ENCODE measurements at places on chromosomes 4 and X.
A peak's percentile ranks its signal among the peaks of the same experiment; 100 is the strongest.

DNA sequence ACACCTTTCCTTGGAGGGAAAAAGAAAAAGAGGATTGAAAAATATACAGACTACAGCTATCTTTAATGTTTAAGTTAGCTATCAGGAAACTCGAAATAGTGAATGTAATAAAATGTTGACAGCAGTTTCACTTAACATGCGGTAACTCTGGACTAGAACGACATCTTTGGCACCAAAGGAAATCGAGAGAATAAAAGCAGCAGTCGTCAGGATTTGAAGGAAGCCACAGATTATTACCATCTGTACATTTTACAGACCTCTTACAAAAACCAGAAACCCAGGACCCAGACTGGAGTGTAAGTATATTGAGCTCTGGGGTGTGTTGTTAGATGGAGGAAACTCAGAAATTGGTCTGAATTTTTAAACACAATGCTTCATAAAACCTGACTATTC, 51.6 kb upstream of the STOX2 start:
- DNase-seq = peak; percentile 48

GRCh38 chr4:148634476-148634875, 192.3 kb upstream of the NR3C2 start:
- no peak for DNase-seq

DNA sequence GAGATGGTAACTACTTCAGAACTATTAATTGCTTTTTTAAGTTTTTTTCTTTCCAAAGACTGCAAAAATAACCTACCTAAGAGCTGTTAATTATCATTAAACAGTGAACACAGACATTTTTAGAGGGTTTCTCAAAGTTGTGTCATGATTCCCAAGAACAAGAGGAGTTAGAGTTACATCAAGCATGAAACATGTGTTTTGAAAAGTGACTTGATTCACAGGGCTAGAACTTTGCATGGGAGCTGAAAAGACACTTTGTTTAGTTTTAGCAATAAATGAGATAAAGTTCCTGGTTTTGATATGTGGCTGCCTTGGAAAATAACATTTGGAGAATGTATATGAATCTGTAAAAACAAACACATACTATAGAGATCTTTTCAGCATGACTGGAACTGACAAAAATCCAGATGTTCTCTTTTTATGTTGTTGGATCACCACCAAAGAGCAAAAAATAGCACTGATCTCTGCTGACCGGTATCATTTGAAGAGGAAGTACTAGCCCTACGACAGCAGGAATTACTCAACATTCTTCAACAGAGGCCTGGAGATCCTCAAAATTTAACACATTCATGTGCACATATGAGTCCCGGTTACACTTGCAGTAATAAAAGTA, 173.0 kb upstream of the PCDH18 start:
- DNase-seq = no peak

DNA sequence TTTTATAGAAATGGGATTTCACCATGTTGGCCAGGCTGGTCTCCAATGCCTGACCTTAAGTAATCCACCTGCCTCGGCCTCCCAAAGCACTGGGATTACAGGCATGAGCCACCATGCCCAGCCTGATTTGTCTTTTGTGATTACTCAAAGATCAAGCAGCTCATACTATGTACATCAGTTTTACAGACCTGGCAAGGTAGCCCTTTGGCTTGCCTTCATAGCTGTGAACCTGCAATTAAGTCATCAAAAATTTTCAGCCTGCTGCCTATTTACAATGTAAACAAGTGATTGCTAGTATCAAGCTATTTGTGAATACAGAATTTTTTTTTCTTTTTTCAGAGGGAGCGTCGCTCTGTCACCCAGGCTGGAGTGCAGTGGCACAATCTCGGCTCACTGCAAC, 46.2 kb downstream of the GSX2 start:
- no peak for DNase-seq

DNA sequence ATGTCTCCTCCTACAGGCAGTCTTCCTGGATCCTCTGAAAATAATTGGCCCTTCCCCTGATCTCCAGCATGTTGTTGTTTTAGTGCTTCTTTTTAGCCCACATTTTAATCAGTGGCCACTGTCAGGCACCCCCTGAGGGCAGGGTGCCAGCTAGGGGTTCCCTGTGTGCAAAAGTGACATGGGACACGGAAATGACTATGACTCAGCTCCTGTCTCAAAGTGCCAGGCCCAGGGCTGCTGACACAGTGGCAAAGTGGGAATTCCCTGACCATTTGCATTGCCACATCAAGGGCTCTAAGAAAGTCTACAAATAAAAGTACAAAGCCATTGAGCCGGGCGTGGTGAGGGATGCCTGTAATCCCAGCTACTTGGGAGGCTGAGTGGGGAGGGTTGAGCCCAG, 24.8 kb downstream of the HMX1 start:
- DNase-seq = no peak

GRCh38 chrX:46444011-46444410, 101.2 kb downstream of the ZNF674 start:
- no peak for DNase-seq

DNA sequence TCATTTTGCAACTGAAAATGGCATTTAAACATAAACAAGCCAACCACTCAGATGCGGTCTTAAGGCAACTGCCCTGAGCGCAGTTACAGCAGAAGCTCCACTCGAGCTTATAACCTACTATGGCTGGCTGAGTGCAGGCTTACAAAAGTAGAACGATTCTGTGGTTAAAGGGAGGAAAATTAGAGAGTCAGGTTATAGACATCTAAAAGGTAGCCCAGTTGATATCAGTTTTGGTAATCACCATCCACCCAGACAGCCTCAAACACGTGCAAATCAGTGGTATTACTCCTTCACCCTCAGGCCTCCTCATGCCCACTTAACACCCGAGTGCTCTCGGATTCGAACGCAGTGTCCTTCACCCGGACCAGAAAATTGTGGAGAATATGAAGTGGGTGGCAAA, 3.1 kb downstream of the LEF1 start:
- DNase-seq = no peak

DNA sequence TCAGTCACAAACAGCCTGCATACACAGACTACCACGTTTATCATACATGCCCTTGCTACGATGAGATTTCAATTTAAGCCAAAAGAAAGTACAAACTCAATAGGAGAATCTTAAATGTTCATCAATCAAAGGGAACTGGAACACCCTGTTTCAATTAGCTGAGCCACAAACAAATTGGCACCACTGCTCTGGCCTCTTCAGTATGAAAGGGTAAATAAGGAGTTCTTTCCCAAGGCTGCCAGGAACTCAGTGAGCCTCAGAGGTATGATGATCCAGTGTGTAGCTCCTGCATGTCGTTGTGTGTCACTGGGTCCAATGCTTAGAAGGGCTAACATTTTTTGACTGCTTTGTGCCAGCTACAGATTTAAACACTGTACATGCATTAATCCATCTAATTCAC, 5.4 kb downstream of the RNF150 start:
- DNase-seq = no peak

GRCh38 chr4:185559915-185560281, 24.6 kb upstream of the PDLIM3 start:
- no peak for DNase-seq

- peak; percentile 83 for DNase-seq
Measured at GRCh38 chr4:159946983-159947615, 844.2 kb downstream of the RAPGEF2 start.

DNA sequence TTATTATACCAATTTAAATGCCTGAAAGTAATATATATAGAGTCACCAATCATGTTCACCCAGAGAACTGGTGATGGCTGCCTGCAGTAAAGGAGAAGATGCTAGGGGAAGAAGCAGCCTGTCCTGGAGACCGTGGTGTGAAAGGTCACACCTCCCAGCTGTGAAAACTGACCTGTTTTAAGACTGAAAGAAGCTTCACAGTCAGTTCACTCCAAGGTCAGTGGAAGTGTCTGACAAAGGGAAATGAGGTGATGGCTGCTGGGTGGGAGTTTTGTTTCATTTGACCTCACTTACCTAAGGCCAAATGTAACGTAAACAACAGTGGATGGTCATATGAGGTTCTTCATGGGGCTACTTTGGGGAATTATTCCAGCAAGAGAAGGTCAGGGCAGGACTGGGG, 352.1 kb upstream of the GATB start:
- DNase-seq = no peak

DNA sequence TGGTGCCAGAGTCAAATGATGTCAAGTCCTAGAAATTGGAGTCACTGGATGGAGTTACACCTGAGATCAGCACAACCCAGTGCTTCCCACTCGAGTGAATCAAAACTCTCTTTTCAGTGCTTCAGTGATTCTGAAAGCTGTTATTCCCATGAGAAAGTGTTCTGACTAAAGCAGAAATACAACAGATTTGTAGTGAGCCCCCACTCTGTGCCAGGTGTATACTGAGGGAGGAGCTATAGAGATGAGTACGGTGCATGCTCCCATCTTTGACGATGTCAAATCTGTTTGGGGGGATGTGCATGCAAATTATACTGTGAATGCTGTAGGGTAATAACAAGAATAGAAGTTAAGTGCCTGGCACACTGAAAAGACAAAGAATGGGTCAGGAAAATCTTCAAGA, 330.2 kb downstream of the HS3ST1 start:
- no peak for DNase-seq

- no peak for DNase-seq
Measured at GRCh38 chrX:117458243-117458968, 658.2 kb downstream of the KLHL13 start.

GRCh38 chr4:121100093-121100775, 27.9 kb upstream of the NDNF start:
- DNase-seq = no peak

GRCh38 chr4:109359040-109359646, 56.7 kb upstream of the COL25A1 start:
- DNase-seq = no peak

GRCh38 chr4:151173871-151174270, 74.4 kb downstream of the RPS3A start:
- no peak for DNase-seq

Data from SK-N-MC (cell line).